ENCODE measurements at places on chromosomes 7 and 10.

DNA sequence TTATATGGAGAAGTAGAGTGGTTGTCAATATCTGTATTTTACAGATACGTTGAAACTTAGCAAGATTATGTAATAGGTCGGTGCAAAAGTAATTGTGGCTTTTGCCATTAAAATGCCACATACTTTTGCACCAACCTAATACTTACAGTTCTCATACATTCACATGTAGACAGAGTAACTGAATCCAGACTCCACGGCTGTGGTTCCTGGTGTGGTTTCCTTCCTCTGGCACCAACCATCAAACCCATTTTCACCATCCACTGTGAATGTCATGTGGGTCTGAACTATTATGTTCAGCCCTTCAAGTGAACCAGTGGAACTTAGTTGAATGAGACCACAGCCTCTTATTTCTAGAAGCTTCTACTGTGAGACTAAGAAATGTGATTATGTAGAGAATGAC is 31.5 kb upstream of the SLIT1 start:
- no peak for DNase-seq

DNA sequence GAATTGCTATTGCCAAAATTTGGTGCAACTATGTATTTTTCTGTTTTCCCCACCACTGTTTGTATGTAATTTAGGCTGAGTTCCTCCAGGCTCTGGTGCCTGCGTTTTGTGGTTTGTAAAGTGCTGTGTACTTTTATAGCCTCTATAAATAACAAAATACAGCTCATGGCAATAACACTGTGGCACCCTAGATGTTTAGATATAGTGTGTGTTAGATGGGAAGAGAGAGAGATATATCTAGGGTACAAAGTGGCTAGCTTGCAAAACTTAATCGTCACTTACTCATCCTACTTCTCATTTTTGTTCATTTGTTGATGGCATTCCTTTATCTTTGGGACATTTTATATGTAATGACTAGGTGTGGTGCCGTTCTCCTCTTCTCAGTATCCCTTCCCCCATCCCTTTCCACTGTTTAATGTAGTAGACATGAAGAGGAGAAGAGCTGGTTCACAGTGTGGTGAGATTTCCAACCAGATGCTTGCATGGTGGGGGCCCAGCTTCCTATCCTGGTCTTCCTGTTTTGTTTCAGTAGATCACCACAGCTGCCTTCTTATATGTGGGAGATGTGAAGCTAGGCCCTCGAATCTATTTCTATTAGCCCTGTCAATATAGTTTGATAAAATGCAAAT is 115.0 kb downstream of the SND1 start:
- no peak for DNase-seq

DNA sequence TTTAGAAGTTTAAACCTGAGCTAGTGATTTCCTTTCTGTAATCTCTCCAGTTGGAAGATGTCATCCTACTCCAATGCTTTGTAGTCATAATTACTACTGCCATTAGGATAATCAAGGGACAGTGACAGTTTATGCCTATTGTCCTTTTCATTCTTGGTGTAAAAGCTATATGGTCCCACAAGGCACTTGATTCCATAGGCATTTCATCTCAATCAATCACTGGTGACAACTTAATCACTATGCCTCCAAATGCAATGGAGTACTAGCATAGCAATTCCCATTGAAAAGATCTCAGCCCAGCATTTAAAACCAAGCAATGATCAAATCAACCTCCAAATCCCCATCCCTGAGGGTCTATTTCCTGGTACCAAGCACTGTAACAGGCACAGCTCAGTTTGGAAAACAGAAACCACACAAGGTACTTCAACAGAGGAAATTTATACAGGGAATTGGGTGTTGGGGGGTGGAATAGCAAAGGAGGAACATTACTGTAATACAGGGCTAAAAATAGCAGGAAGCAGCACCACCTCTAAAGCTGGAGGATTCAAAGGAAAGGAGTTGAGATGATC is 51.0 kb downstream of the FHIP2A start:
- no peak for DNase-seq

GRCh38 chr10:29430101-29430500 is 141.2 kb downstream of the LYZL1 start:
- DNase-seq: no peak

- no peak for DNase-seq
Observed at GRCh38 chr7:132580277-132580676, 4.0 kb upstream of the PLXNA4 start.
